Activated CD4-positive, alpha-beta memory T cell treated with anti-CD3 and anti-CD28 coated beads, Interleukin-2, amount 10 ng/mL, durations not matched to agents 7 days and 5 days (primary cell): ENCODE measurements at places on chromosomes 1 and 21. TPM values are rescaled to one million over a fixed set of nuclear protein-coding genes. Genes with fewer than 3 reads are reported as not detected.

GRCh38 chr1:191343816-191344215, 814.4 kb upstream of the RGS18 start:
- no peak for DNase-seq

DNA sequence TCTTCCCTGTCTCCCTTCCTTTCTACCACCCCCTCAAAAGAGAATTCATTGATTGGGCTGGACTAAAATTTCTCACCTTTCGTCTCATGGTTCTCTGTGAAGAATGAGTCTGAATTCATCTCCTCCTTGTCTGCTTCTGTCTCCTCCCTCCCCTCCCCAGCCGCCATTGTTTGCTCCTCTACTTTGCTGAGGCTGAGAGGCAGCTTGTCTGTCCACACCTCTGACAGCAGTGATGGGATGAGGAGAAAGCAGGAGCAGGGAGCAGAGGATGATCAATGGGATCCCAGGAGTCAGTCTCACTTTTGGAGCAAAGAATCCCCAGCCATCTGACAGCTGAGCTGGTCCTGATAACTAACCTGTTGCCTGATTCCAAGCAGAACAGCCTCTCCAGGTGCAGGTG, 2.5 kb downstream of the ILDR2 start:
- DNase-seq, result no peak

DNA sequence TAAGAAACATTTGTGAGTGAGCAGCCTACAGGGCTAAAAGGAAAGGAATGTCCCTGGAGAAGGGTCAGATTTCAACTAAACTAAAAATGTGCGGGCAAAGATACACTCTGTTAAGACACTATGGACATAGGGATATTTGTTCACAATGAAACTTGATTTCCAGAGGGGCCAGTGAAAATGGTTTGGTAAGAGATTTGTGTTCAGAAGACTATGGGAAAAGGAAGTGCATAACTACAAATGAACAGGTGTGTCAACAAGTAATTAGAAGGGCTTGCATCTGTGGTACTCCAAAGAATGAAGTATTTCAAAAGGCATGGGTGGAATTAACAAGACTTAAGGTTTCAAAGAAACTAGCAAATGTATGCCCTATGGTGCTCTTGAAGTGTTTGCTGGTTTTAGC, 60.4 kb downstream of the NME7 start:
- no peak for DNase-seq

DNA sequence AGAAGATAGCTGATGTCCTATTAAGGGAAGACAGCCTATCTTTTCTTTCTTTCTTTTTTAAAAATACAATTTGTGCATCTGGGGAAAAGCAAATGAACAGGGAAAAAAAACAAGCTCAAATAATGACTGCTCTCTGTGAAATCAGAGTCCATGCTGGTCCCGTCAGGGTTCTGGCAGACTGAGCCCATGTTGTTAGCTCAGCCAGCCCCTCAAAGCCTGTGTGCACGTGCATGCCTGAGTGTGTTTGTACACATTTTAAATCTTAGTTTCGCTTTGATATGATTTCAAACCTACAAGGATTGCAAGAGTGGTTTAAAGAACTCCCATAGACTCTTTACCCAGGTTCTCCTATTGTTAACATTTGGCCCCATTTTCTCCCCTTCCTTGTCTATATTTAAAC, 231.8 kb upstream of the GREM2 start:
- no peak for DNase-seq

DNA sequence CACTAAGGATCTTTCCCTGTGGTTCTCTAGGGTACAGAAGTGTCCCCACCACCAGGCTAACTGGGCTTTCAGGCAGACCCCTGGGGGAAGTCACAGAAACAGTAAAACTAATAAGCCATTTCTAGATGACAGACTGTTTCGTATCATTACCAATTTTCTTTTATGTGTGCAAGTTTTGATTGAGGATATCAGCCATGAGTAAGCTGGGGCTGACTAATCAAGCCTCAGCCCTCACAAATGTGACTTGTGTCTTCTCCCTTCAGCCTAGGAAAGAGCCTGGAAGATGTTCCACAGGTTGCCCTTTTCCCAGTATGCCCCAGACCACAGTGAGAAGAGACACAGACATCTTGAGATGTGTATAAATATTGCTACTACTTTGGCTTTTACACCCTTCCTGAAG, 10.5 kb downstream of the PTGFRN start:
- no peak for DNase-seq

- no peak for DNase-seq
Measured at GRCh38 chr1:152220166-152221163, 3.5 kb downstream of the HRNR start.

DNA sequence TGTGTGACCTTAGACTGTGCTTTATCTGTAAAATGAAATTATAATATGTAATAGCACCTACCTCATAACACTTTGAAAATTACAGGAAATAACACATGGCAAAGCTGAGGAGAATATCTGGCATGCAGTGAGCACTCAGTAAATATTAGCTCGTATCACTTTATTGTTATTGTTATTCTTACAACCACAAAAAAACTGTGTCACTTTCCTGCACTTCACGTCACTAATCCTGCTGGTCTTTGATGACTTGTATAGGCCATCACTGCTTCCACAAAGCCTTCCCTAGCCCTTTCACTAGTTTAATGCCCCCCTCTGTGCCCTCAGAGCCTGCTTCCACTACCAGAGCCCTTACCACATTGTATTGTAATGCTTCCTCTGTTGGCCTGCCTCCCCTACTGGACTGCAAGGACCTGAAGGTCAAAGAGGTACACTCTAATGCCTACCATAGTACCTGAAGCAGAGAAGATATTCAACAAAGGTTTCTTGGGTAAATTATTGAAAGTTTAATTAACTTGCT, 231.6 kb downstream of the NFIA start:
- DNase-seq, result no peak

DNA sequence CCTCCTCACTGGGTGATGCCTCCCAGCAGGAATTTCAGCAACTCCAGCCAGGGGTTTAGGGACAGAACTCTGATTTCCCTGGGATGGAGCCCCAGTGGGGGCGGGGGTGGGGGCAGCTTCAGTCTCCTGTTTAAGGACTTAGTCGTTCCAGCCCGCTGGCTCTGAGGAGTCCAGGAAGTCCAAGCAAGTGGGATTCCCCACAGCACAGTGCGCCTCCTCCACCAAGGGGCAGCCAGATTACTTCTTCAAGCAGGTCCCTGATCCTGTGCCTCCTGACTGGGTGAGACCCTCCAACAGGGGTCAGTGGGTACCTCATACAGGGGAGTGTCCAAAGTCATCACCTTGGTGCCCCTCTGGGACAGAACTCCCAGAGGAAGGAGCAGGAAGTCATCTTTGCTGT, 1438.4 kb upstream of the B3GALT2 start:
- no peak for DNase-seq

DNA sequence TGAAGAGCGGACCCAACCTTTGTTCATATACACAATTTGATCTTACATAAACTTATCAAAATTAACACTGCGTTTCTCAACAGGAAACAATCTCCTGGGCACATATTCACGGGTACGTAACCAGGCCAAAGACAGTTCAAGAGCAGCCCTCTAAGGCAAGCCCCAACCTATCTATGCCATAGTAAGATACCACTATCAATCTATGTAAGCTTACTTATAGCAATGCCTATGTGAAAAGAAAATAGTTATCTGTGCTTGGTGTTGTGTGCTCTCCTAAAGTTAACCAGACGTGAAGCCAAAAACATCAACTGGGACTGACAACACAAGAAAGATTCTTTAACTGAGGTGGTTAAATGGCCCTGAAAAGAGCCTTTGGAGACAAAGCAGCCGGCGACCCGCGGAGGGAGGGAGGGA, 49.4 kb upstream of the BOLA1 start:
- no peak for DNase-seq

GRCh38 chr1:205794011-205794730, 18.8 kb downstream of the SLC41A1 start:
- DNase-seq, result no peak

- no peak for DNase-seq
Measured at GRCh38 chr21:39972471-39972870, 105.2 kb downstream of the PCP4 start.

DNA sequence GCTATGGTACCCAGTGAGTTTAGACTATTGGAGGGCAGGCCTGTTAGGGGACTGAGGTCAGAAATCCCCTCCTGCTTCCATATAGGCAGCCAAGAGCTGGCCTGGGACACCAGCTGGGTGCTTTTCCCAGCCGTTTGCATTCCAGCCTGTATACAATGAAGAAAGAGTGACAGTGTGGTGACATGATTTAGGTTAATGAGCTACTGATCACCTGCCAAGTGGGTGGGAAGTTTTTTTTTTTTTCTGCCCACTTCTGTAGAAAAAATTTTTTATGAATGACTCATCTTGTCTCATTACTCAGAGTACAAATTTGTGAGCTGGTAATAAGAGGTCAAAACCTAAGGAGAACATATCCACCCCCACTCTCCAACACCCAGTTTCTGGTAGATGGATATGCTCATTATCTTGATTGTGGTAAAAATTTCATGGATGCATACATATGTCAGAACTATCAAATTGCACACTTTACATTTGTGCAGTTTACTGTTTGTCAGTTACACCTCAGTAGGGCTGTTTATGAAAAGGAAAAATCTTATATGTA, 16.4 kb upstream of the CGN start:
- DNase-seq, result no peak

- no peak for DNase-seq
Measured at GRCh38 chr1:219536038-219536437, 76.9 kb downstream of the ZC3H11B start.

The HRNR gene
- total RNA-seq, result not detected

The ERG gene
- not detected for total RNA-seq

The CLDN14 gene
- not detected for total RNA-seq

The MAPKAPK2 gene
- 89.1 TPM for total RNA-seq

The MCOLN2 gene
- total RNA-seq, result 28.2 TPM

The CLCA4 gene
- not detected for total RNA-seq

The TFB2M gene
- 9.0 TPM for total RNA-seq

The FAM229A gene
- total RNA-seq, result 11.8 TPM

The CFAP141 gene
- not detected for total RNA-seq
